ENCODE measurements at places on chromosomes 7 and 10.
A peak's percentile ranks its signal among the peaks of the same experiment; 100 is the strongest.

GRCh38 chr7:143892527-143893300 is 9.3 kb downstream of the TCAF1 start:
- peak; percentile 37 for DNase-seq

DNA sequence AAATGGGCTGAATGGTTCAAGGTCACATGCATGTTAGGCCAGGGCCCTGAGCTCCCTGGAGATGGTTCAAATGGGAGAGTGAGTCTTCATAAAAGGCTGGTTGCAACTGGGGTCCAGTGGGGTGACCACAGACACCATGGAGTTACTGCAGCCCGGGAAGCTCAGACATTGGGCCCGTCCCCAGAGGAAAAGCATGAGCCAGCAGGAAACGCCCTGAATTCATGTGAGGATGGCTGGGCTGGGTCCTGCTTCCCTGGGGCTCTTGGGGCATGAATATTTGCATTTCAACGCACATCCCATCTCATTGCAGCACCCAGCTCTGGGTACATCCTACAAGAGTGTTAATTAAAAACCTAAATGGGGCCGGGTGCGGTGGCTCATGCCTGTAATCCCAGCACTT is 549.0 kb downstream of the TCERG1L start:
- no peak for DNase-seq

GRCh38 chr10:88515235-88515634 is 67.9 kb downstream of the RNLS start:
- DNase-seq = no peak

DNA sequence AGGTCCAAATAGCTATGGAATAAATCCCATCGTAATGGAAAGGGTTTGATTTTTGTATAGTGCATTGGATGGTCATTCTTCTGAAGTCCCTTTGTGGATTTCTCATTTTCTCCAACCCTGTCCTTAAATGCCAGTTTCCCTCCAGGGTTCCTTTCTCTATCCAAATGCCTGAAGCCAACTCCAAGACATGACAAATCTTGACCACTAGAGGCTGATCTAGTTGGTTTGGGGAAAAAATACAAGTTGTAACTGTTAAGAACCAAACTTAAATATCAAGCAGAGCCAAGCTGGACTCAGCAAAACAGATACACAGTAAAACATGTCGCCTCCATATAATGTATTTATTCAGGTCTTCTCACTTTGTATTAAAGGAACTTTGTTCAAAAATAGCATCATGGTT is 28.7 kb downstream of the FRMD4A start:
- peak; percentile 37 for DNase-seq

- peak; percentile 50 for DNase-seq
Observed at GRCh38 chr10:50322077-50322476, 70.8 kb upstream of the ASAH2 start.

GRCh38 chr7:105934572-105935185 is 28.4 kb upstream of the CDHR3 start:
- DNase-seq = peak; percentile 22

DNA sequence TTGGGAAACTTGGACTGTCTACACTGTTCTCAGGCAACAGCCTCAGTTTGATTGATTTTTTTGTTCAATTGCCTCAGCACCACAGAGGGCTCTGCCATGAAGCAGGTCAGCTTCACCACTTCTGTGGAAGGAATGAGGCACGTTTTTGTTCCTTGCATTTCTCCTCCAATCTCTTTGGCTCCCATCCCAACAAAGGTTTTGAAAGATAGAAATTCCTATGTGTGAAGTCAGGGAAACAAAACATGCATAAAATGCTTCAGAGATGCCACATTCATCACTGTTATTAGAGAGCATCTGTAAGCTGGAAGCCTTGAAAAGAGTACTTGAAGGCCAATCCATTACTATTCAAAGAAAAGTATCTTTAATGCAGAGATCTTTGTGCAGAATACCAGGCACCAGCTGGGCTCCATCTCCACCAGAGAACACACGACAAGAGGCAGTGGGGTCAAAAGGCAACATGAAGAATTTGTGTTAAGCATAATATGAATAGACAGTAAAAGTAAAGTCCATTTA is 249.1 kb upstream of the LYZL1 start:
- DNase-seq = peak; percentile 97

DNA sequence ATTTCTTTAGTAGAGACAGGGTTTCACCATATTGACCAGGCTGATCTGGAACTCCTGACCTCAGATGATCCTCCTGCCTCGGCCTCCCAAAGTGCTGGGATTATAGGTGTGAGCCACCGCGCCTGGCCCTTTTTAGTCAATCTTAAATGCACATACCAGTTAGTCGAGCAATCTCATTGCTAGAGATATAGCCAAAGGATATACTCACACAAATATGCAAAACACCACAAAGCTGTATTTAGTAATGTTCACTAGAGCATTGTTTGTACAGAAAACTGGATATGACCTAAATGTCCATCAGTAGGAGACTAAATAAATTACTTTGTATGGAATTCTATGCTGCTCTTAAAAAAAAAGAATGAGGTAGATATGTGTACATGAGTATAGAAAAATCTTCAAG is 24.5 kb upstream of the IL6 start:
- peak; percentile 73 for DNase-seq
